ENCODE measurements at places on chromosomes 11 and 22.

DNA sequence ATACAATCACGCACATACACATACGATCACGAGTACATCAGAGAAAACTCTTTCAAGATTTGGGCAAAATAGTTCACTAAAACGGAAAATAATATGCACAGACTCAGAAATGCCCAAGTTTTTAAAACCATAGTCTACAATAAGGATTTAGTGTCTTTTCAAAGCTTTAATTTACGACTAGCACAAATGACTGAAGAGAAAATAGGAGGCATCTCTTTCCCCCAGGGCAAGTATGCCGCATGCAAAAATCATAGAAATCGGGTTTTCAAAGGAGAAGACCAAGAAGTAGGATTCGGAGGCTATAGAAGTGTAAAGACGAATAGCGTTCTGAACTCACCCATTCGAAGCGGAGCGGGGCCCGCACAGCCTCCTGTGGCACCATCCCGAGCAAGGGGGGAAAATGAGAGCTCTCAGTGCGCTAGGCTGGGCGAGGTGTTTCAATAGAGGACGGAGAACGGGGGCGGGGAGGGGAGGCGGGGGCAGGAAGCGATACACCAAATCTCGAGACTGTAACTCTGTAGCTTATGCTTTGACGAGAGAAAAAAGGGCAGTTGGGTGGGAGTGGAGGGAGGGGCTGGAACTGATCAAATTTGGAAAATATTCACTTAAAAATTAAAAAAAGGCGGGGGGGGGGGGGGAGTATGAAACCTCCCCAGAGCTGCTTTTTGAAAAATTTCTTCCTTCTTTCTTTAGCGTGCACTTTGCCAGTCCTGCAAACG is 15.8 kb downstream of the BLID start:
- peak; percentile 82 for DNase-seq

DNA sequence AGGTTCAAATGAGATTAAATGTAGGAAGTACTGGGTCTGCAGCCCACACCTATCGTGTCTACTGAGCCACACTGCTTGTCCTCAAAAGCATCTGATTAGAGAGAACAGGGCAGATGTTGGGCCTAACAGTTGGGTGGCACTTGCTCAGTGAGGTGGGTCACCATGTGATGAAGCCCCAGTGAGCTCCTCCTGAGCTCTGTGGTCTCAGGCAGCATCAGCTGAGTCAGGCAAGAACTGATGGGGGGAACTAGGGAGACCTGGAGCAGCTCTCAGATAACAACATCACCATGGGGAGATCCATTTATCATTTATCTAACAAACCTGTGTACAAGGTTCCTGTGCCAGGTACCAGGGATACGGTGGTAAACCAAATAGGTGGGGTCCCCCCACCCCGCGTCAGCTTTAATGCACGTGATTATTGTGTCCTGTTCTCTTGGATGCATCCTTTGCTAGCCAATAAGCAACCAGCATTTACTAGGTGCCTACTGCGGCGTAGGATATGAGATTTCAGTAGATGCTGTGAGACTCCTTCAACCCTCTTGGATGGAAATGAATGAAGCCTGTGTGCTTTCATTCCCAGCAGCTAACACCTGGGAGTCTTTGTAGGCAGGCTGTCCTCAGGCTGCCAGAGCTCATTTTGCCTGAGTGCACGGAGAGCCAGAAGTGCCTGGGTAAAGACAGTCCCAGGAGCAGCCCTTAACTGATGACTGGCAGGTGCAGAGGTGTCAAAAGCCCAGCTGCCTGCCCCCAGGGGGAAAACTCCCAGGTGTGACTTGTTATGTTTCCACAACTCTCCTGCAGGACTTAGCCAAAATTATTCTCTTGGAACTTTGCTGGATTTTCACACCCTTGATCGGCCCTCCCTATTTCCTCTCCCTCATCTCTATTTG is 73.6 kb upstream of the NARS2 start:
- DNase-seq: no peak

DNA sequence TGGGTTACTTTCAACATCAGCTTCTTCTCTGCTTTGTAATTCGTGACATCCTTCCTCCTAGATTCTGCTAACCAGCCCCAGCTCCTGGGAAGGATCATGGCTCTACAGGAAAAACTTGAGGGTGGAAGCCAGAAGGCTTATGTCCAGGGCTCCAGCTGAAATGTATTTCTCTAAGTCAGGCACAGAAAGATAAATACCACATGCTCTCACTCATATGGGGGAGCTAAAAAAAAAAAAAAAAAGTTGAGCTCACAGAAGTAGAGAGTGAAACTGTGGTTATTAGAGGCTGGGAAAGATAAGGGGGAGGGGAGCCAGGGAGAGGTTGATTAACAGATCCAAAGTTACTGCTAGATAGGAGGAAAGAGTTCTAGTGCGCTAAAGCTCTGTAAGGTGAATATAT is 74.9 kb downstream of the DSCAML1 start:
- DNase-seq: no peak

DNA sequence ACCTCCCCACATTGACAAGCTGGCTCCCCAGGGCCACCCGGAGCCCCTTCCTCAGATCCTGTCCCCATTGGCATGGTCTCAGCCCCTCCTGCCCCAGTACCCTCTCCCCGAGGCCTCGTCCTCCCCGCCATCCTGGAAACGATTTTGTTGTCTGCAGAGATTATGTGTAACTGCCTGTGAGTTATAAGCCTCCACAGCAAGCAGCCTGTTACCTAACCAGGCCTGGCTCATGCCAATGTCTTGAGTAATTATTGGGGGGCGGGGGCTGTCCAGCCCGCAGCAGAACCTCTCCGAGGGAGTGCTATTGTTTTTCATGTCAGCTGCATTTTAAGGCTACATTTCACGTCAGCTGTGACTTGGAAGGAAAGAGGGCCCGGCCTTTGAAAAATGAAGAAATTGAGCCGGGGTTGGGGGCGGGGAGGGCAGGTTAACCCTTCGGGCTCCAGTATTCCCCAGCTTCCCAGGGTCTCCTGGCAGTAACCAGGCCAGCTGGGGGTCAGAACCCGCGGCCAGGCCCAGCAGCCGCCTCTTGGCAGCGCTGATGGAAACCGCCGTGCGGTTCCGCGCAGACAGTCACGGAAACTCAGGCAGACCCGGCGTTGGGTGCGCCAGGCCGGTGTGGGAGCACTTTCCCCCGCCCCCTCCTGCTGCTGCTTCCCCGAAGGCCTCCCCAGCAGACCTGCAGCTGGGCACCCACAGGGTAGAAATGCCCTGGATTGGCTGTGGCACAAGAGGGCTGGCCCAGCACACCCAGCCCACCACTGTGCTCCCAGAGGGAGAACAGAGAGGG is 59.5 kb downstream of the CDKN1C start:
- peak; percentile 88 for DNase-seq

DNA sequence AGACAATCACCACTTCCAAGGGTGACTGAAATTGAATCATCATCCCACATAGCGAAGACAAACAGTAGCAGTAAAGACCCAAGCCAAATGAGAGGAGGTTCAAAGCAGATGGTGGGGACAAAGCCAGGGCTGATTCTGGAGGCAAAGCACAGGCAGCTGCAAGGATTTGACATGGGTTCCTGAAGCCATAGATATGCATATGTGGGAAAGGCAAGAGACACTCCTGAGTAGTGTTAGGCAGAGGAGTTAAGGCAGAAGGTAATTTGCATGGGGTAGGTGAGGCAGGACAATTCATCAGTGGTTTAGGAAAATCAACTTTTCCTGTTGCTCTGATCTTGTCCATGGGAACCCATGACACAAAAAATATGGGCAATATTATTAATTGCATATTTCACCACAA is 462.8 kb downstream of the FAM181B start:
- DNase-seq: no peak

- no peak for DNase-seq
Measured at GRCh38 chr11:75208446-75208845, 32.1 kb upstream of the TPBGL start.

DNA sequence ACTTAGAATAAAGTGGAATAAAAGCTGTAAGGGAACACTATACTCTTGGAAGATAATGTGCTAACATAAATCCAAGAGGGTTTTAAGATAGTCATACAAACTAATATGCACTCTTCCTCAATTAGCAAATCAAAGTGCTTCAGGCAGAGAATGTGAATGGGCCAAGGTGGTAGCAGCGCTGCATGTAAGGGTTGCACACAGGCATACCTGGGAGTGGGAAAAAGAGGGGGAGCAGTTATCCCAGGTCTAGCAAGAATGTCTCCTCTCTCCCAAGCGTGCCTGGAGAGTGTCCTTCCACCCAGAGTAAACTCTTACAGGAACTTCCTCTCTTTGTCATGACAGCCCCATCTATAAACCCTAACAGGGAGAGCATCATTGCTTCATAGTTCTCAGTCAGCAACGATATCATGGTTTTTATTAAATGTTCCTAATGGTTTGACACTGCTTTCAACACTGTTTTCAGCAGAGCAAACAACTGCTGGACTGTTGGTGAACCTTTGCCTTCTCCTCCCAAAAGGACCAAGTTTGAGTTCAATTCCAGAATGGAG is 61.6 kb downstream of the SYTL2 start:
- no peak for DNase-seq

Measured in suprapubic skin (tissue), 4 donors.